ENCODE measurements at places on chromosomes 3 and 15.

- DNase-seq, result no peak
These were observed 117.2 kb upstream of the PLXNA1 start for GRCh38 chr3:126865736-126866135.

DNA sequence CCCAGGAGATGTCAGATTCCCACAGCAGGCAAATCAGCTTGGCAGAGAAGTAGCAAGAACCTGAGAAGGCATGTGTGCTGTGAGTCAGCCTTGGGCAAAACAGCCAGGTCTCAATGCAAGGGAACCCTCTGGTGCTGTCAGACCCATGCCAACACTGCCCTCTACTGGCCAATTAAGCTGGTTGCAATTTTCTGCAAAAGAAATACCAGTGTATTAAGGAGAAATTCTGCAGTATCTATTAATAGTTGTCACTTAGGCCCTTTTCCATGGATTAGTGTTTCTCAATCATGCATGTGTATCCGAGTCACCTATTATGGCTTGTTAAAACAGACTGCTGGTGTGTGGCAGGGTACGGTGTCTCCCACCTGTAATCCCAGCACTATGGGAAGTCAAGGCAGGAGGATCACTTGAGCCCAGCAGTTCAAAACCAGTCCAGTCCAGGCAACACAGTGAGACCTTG, 26.2 kb downstream of the MAP4 start:
- DNase-seq, result peak; percentile 77

DNA sequence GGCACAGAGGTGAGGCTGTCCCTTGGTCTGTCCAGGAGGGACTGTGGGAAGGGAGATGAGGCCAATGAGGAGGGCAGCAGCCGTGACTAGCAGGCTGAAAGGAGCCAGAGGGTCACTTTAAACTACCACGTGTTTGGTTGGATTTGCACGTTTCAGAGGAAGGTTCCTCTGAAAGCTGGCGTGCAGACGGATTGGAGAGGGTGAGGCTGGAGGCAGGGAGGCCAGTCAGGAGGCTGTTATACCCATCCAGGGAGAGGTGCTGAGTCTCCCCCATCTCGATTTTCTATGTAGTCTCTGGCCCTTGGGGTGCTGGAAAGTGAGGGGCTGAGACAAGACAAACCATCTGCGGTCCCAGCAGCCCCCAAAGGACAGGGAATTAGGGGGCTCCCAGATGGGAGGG, 60.0 kb upstream of the SLC6A1 start:
- no peak for DNase-seq

DNA sequence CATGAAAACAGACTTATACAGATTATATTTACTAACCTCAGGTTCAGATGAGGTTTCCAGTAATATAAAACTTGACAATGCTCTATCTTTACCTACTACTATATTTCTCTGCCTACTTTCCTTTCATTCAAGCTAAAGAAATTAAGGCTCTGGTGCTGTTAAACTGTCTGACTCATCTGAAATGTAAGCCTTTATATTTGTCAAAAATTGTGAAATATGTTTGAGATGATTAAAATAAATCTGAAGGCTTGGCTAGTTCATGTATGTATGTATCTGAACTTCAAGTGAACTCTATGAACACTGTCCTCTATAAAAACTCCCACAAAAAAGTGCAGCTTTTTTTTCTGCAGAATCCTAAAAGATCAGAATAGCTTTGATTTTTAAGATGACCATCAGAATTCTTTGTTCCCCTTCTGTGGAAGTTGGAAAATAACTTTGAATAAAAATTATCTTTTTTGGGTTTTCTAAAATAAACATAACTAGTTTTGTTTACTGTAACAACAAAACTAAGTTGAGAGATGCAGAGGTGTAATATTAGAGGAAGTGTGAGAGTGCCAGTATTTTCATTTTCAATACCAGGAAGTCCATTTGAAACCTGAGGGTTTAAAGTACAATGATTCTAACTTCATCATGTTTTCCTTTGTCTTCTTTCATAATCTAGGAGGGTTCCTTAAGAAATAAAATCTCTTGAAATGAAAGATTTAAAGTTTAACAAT, 42.2 kb downstream of the ILDR1 start:
- DNase-seq, result no peak

DNA sequence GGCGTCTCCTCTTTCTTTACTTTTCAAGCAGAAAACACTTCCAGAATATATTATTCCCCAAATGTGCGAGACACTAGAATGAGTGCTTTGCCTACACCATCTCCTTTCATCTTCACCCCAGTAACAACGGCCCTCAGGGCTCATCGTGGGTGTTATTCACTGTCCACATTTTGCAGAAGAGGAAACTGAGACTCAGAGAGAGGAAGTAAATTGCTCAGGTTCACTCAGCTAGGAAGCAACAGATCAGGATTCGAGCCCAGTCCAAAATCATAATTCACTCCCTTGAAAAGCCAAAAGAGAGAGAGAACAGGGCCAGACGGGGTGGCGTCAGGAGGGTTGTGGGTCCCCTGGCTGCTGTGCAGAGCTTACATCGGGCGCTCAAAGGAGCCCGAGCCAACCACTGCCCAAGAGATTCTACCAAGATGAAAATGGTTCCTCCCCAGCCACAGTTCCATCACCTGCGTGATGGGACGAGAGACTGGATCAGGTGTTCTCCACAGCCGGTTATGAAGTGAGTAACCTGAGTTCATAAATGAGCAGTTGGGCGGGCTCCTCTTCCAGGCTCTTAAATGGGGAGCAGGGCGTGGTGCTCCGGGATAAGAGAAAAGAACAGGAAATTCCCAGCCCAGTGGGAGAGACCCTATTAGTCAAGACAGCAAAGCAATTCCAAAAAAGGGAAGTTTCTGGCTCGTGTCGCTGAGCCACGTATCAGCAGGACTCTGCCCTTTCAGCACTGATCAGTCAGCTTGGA, 48.6 kb upstream of the FLNB start:
- DNase-seq, result no peak

Data from HS-27A (cell line).